Calu3 (cell line): ENCODE measurements at places on chromosomes 1 and 21.

- peak; percentile 51 for DNase-seq
Measured at GRCh38 chr1:61450454-61450853, 274.5 kb downstream of the TM2D1 start.

DNA sequence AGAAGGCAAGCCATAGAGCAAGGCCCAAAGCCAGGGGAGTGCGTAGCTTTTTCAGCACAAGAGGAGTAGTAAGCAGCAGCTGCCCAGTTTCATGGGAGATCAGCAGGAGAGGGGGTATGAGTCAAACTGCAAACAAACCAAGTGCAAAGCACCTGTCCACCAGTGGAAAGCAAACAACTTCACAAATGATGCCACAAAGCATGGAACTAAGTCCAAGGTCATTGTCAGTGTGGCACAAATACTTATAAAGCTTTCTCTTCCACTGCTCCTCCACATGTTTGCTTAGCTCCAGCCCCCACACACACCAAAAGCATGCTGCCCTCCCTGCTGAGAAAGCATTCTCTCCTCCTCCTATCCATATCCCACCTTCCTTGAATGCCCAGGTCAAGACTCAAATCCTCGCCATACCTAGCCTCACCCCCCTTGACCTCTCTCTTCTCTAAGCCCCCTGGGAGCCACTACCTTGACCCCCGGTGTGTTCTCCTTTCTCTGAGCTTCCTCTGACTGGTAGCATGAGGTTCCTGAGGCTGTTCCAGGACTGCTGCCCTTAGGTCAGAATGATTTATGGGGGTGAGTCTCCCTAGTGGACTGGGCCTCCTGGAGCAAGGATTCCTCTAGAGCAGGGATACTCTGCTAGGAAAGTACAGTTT, 70.4 kb downstream of the DMAP1 start:
- DNase-seq = no peak

DNA sequence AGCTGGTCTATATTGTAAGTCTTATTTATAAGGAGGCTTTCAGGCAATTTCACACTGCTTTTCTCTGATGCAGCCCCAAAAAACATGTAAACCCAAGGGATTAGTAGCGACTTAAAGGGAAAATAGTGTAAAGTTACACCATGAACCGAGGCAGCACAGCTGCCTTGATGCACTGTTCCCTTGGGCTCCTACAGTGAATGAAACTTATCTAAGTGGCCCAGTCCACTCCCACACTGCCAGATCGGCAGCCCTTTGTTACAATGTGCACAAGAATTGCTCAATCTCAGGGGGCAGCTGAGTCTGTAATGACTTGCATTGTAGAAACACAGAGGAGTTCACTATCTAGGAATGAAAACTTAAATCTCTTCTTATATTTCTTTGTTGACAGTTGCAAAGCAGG, 120.8 kb upstream of the ADGRL2 start:
- DNase-seq = no peak

GRCh38 chr1:47624531-47624930, 186.7 kb downstream of the FOXD2 start:
- no peak for DNase-seq

- DNase-seq = no peak
Measured at GRCh38 chr21:28280611-28281010, 712.1 kb downstream of the LTN1 start.

- peak; percentile 38 for DNase-seq
Measured at GRCh38 chr1:23619299-23620188, 60.2 kb upstream of the ID3 start.

DNA sequence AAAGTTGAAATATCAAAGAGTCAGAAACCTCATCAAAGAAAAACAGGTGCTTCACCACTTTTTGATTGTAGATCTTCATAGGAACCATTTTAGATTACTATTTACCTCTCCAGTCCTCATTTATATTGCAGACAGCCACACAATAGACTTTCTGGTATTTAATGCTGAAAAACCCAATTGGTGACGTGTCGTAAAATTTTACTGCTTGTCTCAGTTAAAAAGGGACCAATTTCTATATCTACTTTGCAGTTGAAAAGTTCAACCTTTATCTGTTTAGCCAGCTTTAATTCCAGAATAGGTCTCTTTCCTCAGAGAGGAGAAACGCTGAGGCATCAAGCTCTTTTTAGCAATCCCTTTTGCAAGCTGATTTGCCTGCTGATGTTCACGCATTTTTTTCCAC, 1722.4 kb downstream of the PLA2G4A start:
- no peak for DNase-seq
